ENCODE measurements at places on chromosomes 5 and 9.

- DNase-seq, result no peak
Measured at GRCh38 chr9:130368631-130369103, 76.1 kb upstream of the ASS1 start.

DNA sequence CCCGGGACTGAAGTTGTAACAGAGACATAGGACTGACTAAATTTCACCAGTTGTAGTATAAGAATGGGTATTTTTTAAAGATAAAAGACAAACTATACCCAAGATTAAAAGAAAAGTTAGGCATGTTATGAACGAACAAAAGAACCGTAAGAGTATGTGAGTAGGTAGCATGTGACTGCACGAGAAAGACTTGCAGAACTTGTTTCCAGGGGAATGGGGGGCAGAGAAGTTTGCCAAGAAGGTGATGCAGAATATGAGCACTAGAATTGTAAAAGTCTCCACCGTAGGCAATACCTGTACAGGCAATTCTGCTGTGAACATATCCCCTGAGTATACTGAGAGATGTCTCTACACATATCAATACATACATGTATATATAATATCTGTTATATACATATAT lies 614.7 kb downstream of the PRELID2 start:
- no peak for DNase-seq

- DNase-seq, result peak; percentile 61
Measured at GRCh38 chr5:31581498-31582099, 49.5 kb downstream of the C5orf22 start.

GRCh38 chr5:93583439-93583767 lies 381 bp downstream of the NR2F1 start:
- no peak for DNase-seq

DNA sequence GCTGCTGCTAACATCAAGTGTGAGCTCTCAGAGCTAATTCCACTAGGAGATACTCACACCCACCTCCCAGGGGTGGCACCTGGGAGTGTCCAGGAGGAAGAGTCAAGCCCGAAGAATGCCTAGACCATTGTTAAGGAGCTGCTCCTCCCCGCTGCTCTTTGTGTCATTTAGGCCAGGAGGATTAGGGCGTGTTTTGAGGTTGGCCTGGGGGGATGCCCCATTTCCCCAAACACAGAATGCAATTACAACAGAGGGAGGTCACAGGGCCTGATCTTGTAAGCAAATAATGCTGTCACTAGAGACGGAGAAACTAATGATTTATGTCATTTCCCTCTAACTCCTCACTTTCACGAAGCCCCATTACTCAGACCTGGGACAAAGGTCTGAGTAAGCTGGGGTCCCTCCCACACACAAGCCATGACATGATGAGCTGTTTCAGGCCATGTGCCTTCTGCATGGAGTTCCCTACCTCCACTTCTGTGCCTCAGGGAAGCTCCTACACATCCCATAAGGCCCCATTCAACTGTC lies 312.5 kb downstream of the ACTL7B start:
- peak; percentile 89 for DNase-seq
